ENCODE measurements at places on chromosomes 4 and X.

DNA sequence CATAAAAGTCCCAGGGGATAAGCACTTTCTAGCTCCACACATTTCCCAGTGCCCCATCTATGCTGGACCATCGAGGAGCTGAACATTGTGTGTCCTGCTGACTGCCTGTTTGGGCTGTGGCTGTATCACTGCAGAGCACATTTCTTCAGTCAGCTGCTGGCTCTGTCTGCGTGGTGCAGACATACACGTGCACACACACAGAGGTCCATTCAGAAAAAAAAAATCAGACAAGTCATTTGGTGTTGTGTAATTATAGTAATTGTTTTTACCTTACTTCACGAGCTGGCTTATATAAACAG lies 1.1 kb upstream of the PDLIM3 start:
- no peak for DNase-seq

DNA sequence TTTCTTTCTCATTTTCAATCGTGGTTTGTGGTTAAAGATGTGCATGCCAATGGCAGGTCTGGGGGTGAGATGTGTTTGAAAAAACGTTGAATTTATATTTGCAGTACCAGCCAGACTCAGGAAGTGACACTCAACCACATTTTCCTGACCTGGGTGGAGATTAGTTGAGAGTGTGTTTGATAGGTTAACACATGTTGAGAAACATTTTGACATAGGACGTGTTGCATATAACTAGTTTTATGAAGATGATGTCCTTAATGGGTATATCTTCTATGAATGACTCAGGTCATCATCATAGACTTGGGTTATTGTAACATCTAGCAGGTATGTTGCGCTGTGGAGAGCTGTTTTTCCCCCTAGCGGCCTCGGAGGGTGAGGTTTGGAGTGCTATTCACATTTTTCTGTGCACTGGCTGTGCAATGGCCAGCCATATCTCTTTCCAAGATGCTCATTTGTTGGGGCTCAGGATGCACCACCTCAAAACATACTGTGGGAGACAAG lies 21.7 kb upstream of the CD38 start:
- DNase-seq, result peak; percentile 73

GRCh38 chrX:100600758-100601157 lies 16.0 kb downstream of the TNMD start:
- no peak for DNase-seq

- no peak for DNase-seq
These were observed 490 bp downstream of the RWDD4 start for GRCh38 chr4:183658362-183659028.

GRCh38 chrX:17750436-17750835 lies 13.1 kb downstream of the SCML1 start:
- DNase-seq, result no peak

DNA sequence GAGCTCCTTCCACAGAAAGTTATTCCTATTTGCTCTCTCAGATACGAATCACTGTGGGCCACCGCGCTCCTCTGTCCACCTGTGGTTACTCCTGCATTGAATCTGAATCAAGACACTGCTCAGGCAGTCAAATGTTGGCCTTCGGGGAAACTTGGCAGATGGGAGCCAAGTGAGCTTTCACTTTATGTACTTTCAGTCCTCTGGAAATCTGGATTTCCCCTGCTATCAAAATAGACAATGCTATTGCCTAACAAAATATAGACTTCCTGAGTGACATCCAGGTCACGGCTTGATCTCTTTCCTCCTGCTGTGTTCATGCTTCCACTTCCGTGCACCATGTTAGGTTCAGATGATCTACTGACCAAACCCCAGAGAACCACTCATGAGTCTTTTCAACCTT lies 43.8 kb downstream of the FHL1 start:
- no peak for DNase-seq

DNA sequence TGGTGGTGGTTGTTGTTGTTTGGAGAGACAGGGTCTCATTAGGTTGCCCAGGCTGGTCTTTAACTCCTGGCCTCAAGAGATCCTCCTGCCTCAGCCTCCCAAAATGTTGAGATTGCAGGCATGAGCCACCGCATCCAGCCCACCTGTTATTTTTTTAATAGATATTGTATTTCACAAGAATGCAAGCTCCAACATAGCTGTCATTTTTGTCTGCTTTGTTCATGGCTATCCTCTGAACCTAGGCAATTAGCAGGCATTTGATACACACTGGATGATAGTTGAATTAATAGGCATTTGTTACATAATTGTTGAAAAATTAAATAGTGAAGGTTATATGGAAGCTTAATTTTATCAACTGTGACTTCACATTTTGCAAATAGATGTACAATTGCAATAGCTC lies 64.7 kb downstream of the BANK1 start:
- DNase-seq, result no peak

- DNase-seq, result no peak
These were observed 6.3 kb downstream of the CA5B start for GRCh38 chrX:15744181-15744867.

DNA sequence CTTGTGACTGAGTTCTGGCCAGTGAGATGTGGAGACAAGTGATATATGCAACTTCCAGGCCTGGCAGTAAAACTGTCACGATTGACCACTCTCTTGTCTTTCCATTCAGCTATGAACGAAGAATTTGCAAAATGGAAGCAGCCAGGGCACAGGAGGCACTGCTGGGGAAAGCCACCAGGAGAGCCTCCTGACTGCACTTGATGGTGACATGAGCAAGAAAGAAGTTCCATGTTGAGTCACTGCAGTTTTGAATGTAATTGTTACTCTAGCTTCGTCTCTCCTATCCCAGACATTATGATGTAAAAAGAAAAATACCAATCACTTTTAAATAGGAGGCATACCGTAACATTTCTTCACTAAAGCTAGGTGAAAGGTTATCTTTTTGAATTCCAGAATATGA lies 32.4 kb upstream of the ZCCHC4 start:
- DNase-seq, result no peak

- no peak for DNase-seq
These were observed 392.0 kb upstream of the INTU start for GRCh38 chr4:127240764-127241105.

GRCh38 chr4:139938414-139938813 lies 215.6 kb downstream of the MAML3 start:
- DNase-seq, result no peak

- no peak for DNase-seq
These were observed 339.8 kb downstream of the BCOR start for GRCh38 chrX:39757971-39758370.

GRCh38 chr4:60389633-60390032 lies 810.5 kb upstream of the ADGRL3 start:
- no peak for DNase-seq

- DNase-seq, result no peak
These were observed 32.1 kb upstream of the VEGFC start for GRCh38 chr4:176824645-176825366.

- no peak for DNase-seq
These were observed 16.0 kb downstream of the MEPE start for GRCh38 chr4:87848622-87849351.

GRCh38 chr4:165766018-165766417 lies 107.0 kb upstream of the TLL1 start:
- no peak for DNase-seq

DNA sequence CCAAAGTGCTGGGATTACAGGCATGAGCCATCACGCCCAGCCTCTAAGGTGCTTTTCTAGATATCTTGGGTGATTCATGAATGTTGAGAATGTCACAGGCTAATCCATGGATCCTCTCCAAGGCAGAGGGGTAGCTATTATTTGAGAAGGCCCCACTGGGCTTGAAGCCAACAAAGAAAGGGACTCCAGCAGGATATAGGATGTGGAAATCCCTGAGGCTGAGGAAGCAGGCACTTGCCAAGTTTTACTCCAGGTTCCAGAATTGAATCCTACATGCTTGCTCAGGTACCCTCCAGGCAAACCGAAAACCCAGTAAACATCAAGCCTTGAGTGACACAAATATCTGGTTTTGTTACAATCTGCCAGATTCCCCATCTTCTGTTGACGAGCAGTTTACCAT lies 15.8 kb downstream of the NLGN3 start:
- DNase-seq, result no peak

- no peak for DNase-seq
These were observed 138.9 kb upstream of the PTCHD1 start for GRCh38 chrX:23195761-23196160.

Measured in stimulated activated naive CD4-positive, alpha-beta T cell (primary cell).